ENCODE measurements at places on chromosomes 16 and 17.

- no peak for DNase-seq
Observed at GRCh38 chr17:74796211-74796610, 20.1 kb upstream of the NAT9 start.

DNA sequence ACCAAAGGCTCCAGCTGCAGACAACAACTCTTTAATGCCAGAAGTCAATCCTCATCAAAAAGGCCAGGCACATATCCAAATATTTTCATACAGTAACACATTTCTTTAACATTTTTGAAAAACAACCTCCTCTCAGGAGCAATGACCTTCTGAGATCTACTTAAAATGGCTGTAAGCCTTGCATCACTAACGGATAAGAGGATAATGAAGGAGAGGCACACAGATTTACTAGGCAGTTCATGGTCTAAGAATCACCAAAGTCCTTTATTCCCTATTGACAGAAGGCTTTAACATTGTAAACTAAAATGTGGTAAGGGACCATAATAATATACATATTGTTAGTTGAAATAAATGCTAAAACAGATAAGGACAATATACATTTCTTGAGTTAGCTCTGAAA, 114.7 kb downstream of the USP32 start:
- no peak for DNase-seq

GRCh38 chr17:36468903-36469635, 17.4 kb upstream of the ZNHIT3 start:
- DNase-seq = peak; percentile 86

DNA sequence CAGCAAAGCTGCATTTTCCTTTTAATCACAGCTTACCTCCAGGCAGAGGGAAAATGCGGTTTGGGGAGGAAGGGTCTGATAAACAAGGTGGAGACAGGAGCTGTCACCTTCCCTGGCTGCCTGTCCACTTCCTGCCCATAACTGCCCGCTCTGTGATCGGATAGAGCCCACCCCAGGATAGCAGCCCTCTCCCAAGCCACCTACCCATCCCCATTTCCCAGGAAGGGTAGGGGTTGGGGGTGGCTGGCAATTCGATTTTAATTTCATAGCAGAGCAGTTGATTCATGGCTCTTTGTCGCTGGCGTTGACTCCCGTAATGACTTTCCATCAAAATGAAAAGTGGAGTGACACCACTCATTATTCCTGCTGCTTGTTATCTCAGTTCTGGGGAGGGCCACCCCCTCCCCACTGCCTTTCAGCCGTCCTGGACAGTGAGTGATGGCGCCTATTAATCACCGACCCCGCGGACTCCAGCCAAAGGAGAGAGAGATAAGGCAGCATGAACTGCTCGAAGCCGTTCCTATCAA, 11.2 kb downstream of the CDK5RAP3 start:
- DNase-seq = no peak

- DNase-seq = no peak
Observed at GRCh38 chr17:62739645-62740388, 68.3 kb downstream of the MARCHF10 start.

DNA sequence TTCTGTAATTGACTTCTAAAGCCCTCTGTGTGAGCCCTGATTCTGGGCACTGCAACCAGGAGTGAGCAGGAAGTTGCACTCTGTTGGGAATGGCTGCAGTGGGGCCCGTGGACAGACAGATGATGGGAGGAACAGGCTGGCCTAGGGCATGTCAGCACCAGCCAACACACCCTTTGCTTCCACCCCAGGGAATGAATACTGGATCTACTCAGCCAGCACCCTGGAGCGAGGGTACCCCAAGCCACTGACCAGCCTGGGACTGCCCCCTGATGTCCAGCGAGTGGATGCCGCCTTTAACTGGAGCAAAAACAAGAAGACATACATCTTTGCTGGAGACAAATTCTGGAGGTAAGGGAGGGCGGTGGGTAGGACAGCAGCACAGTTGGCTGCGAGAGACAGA, 10.8 kb upstream of the LPCAT2 start:
- no peak for DNase-seq
